ENCODE measurements at places on chromosomes 13 and 19.
A peak's percentile ranks its signal among the peaks of the same experiment; 100 is the strongest.

DNA sequence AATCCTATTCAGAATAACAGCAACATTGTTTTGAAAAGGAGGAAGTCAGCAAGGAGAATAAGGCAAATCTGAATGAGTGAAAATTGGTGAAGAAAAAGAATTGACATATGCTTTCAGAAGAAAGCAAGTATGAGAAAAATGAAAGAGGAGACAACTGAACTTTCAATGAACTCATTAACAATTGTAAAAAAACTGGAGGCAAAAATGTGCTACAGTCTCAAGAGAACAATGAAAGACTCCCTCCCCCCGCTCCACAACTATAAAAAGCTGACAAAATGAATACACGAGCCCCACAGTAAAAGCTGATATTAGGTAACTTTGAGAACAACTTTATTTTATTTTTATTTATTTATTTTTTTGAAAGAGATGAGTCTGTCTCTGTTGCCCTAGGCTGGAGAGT is 373.1 kb downstream of the DIAPH3 start:
- DNase-seq: no peak

GRCh38 chr13:33937373-33938098 is 119.6 kb downstream of the RFC3 start:
- DNase-seq: no peak

GRCh38 chr19:47514151-47514868 is 553 bp downstream of the NAPA start:
- no peak for DNase-seq

GRCh38 chr19:40254714-40255418 is 28.4 kb upstream of the CCNP start:
- no peak for DNase-seq

DNA sequence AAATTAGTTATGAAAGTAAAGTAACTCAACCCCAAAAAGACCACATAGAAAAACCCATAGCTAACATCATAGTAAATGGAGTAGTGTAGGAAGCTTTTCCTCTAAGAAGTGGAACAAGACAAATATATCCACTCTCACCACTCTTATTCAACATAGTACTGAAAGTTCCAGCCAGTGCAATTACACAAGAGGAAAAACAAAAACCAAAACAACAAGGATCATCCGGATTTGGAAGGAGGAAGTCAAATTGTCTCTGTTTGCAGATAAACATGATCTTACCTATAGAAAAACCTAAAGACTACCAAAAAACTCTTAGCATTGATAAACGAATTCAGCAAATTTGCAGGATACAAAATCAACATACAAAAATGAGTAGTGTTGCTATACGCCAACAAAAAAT is 8.5 kb upstream of the SIGLEC8 start:
- DNase-seq: no peak

- DNase-seq: no peak
These were observed 362.8 kb downstream of the NALCN start for GRCh38 chr13:101053301-101054093.

DNA sequence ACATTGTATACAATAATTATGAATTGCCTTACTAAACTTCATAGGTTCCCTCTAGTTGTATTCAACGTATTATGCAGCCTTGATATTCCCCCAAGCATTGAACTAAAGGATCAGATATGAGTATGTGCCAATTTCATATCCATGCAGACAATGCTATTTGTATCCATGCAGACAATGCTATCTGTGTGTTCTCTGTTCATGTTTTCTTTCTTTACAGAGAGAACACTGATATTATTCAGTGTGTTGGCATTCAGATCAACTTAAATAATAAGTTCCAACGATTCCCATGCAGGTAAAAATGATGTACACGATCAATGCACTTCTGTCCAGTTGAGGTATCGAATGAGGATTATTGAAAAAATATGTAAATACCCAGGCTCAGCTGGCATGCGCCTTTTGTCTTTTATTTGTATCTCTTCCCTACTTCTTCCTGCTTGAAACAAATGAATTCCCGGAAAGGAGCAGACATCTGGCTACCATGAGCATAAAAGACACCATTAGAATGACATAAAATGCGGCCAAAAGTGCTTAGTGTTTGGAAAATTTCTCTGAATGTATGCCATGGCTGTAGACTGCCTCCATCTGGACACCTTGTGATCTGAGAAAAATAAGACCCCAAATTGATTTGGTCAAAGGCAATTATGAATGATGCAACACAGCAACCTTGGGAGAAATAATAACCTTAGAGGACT is 731.5 kb downstream of the SLITRK1 start:
- no peak for DNase-seq

- no peak for DNase-seq
These were observed 355.8 kb upstream of the HTR2A start for GRCh38 chr13:47252627-47253026.

GRCh38 chr13:97120346-97120745 is 101.8 kb upstream of the MBNL2 start:
- no peak for DNase-seq

DNA sequence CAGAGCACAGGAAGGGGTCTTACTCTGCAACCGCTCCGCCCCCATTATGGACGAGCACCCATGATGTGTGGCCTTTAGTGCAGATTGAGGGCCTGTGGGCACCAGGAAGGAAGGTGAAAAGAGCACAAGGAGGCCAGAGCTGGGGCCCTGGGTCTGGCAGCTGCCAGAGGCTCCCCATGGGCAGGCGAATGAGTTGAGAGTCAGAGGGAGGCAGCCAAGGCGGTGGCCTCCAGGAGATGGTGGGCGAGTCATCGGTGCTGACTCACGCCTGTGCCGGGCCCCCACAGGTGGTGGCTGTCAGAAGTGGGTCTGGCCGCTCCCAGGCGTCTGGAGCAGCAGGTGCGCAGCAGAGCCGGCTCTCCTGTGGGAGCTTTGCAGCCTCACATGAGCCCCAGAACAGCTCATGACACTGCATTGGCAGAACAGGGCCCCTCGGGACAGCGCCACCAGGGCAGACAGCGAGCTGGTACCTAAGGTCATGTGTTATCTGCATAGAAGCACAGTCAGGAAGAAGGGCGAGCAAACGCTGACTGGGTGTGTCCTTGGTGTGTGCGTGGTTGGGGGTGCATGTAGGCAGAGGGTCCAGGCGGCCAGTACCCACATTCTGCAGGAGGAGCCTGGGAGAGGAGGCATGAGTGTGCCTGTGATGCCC is 68.8 kb downstream of the CHST8 start:
- peak; percentile 72 for DNase-seq

DNA sequence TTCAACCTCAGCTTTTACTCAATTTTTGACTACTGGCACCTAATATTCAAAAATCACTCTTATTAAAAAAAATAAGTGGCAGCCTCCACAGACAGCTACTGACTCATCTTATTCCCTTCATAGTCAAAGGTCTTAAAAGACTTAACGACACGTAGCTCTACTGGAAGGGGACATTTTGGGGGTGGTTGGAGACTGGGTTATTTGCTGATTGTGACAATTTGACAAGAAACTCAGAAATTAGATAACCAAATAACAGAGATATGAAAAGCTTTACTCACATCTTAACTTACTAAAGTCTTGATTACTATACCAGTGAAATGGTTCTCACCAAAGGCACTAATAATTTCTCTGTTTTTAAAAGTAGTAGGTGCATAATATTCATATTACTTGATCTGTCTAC is 25.7 kb downstream of the UGGT2 start:
- DNase-seq: no peak

DNA sequence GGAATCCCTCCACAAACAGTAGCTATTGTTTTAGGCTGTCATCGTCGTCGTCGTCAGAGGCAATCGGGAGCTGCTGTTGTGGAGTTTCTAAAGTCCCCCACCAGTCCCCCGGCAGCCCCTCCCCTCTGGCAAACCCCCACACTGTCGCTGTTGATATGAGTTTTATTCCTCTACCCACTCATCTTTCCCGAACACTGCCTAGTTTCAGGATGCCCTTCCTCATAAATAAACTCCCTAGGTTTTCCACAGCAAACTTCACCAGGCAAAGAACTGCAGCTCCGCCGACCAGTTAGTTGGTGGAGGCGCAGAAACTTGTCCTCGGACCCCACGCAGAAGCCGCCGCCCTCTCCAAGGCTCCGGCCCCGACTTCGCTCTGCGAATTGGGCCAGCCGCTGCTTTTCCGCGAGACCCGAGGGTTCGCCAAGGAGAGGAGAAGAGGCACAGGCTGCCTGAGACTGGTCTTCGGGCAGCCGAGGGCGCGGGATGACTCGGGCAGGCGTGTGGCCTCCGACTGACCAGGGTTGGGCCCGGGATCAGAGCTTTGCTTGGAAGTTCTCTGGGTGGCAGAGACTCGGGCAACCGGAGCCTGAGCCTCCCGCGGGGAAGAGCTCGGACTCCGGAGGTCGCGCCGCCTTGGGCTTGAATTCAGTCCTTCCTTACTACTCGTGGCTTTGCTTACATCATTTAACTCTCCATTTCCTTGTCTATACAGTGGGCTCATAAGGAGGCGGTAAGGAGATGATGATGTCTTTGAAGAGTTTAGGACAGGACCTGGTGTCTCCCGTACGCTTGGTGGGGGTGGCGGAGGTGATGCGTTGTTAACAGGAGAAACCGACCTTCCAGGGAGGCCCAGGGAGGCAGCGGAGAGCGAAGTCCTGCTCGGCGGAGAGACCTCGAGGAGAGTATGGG is 7.9 kb downstream of the PDX1 start:
- DNase-seq: no peak

DNA sequence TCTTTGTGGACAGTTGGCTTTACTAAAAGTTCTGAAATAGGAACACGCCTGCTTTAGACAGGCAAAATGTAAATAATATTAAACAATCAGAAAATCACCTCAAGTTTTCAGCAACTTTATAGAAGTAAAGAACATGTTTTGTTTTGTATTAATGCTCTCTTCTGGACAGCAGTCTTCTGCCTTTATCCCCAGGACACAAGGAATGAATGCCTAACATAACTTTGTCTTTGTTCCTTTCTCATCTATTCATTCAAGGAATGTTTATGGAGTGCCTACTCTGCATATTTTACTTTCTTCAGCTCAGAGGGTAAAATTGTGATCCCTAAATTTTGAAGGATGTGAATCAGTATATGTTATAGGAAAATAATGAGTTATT is 325.4 kb downstream of the FOXO1 start:
- DNase-seq: no peak

DNA sequence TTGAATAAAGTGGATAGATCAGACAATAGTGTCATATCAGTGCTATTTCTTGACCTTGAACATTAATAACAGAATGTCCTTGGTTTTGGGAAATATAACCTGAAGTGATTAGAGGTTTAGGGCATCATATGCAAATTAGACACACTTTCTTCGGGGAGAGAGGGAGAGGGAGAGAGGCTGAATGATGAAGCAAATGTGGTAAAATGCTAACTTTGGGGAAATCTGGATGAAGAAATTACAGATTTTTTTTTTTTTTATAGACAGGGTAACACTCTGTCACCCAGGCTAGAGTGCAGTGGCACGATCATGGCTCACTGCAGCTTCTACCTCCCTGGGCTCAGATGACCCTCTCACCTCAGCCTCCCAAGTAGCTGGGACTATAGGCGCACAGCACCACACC is 3.9 kb upstream of the NCR1 start:
- no peak for DNase-seq

- DNase-seq: no peak
These were observed 37.5 kb upstream of the TM9SF2 start for GRCh38 chr13:99463646-99464397.

GRCh38 chr13:24187185-24187584 is 26.7 kb downstream of the SPATA13 start:
- no peak for DNase-seq

- DNase-seq: no peak
These were observed 120.5 kb downstream of the KATNAL1 start for GRCh38 chr13:30186634-30187415.

GRCh38 chr13:43154156-43154651 is 130.8 kb downstream of the DNAJC15 start:
- no peak for DNase-seq

GRCh38 chr19:9040131-9040530 is 29.9 kb upstream of the MUC16 start:
- DNase-seq: no peak

GRCh38 chr19:33348301-33349010 is 25.1 kb upstream of the CEBPG start:
- no peak for DNase-seq

DNA sequence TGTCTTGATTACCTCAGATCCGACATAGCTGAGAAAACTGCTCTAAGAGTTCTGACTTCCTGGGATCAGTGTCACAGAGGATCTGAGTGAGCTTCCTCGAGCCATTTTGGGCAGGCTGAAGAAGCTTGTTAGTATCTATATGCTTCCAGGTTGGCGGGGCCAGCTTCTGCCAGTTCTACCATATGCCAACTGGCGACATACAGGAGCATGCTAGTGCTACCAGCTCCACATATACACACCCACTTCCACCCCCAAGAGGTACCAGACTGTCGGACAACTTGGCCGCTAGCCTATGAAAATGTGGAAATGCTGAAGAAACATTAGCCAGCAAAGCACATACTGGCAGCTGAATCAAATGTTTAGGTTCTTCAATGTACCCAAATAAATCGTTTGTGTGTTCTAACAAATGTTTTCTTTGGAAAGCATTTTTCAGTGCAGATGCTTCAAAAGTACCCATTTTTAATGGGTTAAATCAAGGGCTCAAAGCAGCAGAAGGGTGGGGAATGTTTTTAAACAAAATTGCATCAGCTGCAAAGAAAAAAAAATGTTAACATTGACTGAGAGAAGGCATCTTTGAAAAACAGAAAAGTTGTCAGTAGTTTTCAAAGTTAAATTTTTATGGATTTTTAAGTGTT is 163.7 kb downstream of the KLF12 start:
- DNase-seq: no peak

DNA sequence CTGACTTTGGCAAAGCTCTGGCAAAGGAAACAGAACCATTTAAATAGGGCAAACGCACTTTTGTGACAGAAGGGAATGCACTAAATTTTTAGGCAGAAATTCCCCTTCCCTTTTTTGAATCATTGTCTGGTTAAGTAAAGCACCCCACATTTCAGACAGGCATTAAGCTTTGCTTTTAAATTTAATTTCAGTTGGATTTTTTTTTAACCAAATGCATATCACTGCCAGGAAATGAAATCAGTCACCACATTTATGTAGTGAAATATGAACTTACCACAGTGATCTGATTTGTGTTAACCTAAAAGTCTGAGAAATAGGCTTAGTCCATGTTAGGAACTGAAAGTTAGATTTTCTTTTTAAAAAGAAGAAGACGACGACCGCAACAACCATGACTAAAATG is 10.8 kb downstream of the GPR183 start:
- DNase-seq: no peak

DNA sequence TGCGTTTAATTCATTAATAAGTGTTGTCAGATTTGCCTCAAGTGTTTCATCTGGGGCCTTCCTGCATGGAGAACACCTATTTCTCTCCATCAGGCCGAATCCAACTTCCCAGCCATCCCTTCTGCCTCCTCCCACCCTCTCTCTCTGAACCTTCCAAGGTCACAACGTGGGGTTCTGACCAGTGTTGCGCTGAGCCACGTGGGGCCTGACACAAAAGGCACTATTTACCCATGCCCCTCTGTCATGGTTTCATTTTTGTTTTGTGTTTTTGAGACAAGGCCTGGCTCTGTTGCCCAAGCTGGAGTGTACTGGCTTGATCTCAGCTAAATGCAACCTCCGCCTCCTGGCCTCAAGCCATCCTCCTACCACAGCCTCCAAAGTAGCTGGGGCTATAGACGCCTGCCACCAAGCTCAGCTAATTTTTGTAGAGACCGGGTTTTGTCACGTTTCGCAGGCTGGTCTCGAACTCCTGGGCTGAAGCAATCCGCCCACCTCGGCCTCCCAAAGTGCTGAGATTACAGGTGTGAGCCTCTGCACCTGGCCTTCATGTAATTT is 8.6 kb upstream of the IRGC start:
- DNase-seq: no peak
